Retinal pigment epithelial cell (primary cell): ENCODE measurements at places on chromosomes 2 and 18.

- DNase-seq: no peak
Measured at GRCh38 chr2:150126839-150127238, 360.6 kb downstream of the RND3 start.

DNA sequence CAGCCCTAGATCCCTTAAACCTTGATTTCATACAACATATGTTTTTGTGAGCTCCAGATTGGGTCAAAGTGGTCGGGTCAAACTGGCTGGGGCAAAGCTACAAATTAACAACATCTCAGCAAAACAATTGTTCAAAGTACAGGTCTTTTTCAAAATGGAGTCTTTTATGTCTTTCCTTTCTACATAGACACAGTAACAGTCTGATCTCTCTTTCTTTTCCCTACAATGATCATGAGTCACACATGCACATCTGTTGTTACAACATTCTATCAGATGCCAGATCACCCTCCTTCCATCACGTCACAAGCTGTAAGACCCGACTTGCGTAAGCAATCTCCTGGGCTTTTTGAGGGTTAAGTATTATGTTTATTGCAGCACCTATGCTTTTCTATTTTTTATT is 55.1 kb downstream of the RHOB start:
- no peak for DNase-seq

GRCh38 chr2:173157676-173158293 is 82.1 kb downstream of the MAP3K20 start:
- DNase-seq: no peak

DNA sequence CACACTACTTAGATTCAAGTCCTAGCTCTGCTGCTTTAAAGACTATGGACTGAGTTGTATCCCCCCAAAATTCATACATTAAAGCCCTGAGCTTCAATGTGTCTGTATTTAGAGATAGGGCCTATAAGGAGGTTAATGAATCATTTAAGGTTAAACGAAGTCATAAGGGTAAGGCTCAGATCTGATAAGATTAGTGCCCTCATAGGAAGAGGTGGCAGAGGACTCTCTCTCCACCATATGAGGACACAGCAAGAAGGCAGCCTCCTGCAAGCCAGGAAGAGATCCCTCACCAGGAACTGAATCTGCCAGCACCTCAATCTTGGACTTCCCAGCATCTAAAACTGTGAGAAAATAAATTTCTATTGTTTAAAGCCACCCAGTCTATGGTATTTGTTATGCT is 3.1 kb upstream of the CYTIP start:
- no peak for DNase-seq

DNA sequence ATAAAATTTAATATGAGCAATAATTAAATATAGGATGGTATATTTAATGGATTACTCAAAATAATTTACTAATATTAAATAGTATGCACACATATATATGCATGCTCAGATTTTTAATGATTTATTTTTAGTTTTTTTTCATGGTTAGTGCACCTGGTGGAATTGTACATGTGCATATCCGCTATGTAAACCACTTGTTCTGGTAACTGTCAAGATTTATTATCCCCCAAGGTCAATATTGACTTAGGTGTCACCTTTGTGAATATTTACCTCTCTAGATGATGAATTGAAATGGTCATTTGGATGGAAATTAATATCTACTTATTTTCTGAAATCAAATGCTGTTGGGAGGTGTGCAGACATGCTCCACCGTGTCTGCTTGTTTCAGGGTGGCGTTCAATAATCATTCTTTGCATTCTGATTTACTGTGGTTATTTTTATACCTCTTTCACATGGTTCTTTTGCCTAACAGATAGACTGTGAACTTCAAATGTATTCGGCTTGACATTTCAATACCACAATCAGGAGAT is 14.7 kb downstream of the CNTNAP5 start:
- DNase-seq: no peak

DNA sequence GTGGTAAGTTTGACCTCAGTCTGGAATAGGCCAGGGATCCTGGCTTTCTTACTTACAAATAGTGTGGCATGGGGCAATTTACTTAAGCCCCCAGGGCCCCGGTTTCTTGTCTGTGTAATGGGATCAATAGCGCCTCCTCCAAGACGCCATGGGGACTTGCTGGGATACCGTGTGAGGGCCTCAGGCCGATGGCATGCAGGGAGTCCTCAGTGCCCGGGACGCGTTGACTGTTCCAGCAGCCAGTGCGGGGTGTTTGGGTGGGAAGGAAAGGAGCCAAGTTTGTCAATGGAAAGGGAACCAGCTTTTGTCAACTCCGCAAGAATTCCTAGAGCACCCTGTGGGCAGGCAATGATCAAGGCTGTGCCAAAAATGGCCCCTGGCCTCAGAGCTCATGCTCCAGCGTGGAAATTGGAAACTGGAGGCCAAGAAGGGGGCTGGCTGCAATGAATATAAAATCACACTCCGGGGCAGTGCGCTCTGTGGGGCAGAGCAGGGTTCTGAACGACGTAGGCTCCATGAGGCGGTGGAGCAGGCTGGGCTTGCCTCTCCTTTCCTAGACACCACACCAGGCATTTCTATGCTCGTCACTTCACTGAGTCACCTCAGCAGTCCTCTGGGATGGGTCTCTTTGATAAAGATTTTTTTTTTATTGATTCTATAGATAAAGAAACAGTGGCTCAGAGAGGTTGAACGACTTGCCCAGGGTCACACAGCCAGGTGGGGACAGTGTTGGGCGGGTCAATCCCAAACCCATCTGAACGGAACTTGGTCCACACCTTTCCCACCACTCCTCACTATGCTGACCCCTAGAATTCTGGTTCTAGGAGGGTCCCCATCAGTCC is 56.7 kb upstream of the ASAP2 start:
- DNase-seq: no peak

GRCh38 chr2:71453404-71454220 is at the start of gene DYSF:
DYSF (plus strand) TSS chr2:71453561.
- DNase-seq: no peak

DNA sequence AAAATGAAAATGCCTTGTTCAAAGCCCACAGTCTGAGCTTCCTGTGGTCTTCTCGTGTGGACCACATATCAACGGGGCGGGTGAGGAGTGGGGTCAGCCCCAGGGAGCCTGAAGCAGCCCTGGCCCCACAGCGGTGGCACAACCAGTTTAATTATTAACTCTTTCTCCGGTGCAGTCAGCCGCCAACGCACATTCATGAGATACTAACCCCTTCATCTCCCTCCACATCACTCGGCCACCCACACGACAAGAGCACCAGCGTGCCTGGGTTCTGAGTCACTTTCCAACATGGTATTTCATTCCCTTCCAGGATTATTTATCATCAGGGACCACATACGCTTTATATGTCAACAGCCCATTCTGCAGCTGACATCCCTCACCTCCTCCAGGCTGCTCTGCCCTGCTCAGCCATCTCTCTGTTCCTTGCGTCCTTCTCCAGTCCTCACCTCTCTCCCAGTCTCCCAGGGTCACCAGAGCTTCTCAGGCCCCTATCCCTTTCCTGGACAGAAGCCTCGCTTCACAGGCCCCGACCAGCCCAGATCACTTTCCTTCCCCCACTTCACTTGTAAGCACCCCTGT is 48.0 kb upstream of the ID2 start:
- DNase-seq: no peak

GRCh38 chr2:234805836-234806235 is 146.0 kb upstream of the SH3BP4 start:
- DNase-seq: no peak

GRCh38 chr2:145751629-145752028 is 1231.7 kb upstream of the ZEB2 start:
- DNase-seq: no peak

DNA sequence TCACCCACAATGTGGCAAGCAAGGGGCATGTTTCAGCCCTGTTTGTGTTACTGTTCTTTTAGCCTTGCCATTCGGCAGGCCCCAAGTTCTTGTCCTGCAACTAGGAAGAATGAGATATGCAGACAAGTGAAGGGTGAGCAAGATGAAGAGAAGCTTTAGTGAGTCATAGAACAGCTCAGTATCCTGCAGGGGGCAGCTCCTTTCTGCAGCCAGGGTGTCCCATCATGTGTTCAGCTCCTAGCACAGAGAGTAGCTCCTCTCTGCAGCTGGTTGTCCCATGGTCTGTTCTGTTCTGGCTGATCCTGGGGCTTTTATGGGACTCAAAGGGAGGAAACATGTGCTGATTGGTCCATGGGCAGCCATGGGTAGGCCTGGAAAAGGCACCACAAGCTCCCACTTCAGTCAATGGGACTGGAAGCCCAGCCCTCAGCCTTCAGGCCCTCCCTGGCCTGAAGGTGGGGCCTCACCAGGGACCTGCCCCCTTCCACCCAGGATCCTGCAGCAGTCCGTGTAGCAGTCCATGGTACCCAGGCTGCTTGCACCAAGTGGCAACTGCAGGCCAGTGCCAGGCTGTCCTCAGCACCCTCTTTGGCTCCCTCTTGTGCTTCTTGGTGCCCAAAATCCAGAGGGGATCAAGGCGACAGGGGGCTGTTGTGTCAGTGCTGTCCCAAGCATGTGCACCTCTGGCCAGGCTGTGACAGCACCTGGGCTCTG is 326.4 kb downstream of the NR4A2 start:
- no peak for DNase-seq

GRCh38 chr18:75507636-75508035 is 80.1 kb upstream of the SMIM21 start:
- no peak for DNase-seq

DNA sequence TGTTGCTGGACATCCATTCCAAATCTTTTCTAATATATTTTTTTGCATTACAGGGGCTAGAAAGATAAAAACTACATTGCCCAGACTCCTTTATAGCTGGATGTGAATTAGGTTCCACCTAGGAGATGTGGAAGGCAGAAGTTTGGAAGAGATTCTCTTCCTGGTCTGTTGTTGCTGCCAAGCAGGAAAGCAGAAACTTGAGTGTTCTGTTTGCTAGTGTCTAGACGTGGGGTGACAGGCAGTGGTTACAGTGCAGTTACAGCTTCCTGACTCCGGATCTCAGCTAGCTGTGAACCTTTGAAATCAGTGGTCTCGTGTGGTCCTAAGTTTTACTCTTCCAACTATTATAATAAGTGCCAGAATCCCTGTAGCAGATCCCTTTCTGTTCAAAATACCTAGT is 46.2 kb downstream of the COL4A4 start:
- no peak for DNase-seq

DNA sequence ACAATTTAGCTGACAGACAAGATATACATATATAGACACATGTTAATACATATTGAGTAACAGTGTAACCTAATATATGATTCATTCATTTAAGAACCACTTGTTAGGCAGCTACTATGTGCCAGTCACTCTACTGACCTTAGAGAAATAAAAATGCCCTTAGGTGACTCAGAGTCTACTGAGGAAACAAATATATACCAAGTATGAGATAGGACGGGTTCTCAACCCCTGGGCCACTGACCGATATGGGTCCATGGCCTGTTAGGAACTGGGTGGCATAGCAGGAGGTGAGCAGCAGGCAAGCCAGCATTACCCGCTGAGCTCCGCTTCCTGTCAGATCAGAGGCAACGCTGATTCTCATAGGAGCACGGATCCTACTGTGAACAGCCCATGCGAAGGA is 14.8 kb downstream of the STRN start:
- DNase-seq: no peak

DNA sequence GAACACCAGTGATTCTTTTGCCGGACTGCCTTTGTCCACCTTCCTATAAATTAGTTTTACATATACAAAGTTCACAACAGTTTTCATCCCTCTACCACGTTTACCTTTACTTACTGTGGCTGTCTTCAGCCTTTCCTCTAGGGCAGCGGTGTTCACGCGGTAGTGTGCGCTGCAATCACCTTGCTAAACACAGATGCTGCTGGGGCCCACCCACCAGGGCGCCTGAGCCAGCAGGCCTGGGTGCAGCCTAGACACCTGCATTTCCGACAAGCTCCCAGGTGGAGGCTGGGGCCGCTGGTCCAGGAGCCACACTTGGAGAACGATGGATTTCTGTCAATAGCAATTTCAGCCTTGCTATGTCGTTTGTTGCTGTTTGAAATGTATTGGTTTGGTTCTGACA is 83.1 kb downstream of the NDUFA10 start:
- no peak for DNase-seq

DNA sequence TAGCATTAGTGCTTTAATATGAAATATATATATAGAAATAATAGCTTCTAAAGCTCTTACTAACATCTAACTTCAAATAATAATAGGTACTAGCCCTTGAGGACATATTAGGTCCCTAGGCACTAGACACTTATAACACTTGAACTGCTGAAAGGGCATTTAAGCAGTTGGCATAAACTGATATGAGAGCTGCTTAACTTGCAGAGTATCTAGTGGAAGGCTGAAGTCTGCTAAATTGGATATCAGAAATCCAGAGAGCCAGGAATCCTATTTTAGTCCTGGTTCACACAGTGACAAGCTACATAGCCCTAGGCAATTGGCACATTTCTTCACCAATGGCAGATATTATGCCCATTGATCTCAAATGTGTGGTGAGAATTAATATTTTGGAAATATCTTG is 326.9 kb upstream of the UBE2E3 start:
- DNase-seq: no peak

DNA sequence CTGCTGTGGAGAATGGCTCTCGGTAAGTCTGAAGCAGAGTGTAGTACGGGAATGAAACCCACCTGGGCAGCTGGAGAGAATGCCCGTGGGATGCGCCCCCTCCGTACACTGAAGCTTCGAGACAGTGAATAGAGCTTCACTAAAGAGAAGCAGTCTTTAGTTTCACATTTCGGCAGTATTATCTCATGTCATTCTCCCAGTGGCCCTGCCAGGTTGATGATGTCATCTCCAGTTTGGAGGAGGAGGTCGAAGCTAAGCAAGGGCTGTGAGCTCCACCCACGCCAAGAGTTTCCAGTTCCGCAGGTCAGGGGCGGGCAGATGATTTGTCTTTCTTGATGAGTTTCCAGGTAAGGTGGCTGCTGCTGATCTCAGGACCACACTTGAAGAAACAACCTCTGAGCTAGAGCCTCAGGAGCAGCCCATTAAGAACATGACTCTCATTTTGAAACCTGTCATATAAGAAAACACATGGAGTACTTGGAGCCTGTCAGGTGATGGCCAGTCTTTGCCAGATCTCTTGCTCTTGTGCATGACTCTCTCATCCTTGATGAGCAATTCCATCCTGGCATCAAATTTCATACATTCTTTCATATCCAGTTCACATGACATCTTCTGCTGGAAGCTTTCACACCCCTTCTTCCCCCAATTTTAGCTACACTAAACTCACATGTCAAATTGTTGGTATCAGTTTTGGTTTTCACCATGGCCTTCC is 475.0 kb downstream of the RNF144A start:
- no peak for DNase-seq

- no peak for DNase-seq
Measured at GRCh38 chr2:176427549-176427948, 158.3 kb downstream of the MTX2 start.

GRCh38 chr18:62741118-62741566 is 25.8 kb downstream of the PHLPP1 start:
- DNase-seq: no peak
